ENCODE measurements at places on chromosomes 1 and 21.

DNA sequence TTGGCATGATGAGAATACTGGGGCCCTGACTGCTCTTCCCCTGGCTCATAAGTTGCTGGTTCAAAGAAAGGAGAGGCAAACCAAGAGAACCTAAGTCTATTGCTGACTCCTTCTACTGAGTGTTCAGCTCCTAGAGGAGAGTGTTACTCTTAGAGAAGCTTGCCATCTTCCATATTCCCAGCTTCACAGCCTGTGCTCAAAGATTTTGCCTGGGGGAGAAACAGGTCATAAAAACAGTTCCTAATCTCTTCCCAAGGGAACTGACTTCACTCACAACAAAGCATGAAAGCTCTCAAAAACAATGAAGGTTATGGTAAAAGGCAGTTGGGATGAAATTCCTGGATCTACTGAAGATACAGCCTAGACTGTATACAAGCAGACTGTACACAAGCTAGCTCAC, 37.1 kb downstream of the LRRC40 start:
- no peaks in the 10 kb centered on the region for H3K27me3 ChIP-seq
- H3K27ac ChIP-seq: no peak overlapping the region
- H3K36me3 ChIP-seq: no peaks in the 10 kb centered on the region
- no peaks in the 10 kb centered on the region for H3K4me1 ChIP-seq
- no peak overlapping the region for H3K4me3 ChIP-seq
- DNase-seq: no peak

DNA sequence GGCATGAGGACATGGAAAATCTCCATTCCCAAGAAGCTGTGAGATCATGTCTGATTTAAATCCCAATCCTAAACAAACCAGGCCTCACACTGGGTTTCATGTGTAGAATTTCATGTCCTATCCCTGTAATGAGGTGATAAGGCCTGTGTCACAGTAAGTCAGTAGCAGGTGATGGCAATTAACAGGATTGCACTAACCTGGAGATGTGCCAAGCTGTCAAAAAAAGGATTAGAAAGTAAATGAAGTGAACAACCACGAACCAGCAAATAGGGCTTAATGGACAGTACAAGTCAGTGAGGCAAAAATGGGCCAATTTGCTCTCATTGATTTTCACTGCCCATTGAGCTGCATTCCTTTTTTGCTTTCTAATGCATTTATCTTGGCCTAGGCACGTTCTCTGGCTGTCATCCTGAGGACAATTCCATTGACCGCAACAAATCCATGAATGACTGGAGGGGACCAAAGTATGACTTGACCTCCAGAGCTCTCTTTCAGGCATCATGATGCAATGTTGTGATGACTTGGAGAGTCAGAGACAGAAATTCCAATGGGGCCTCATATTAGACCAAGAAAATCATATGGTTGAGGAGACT, 673.6 kb upstream of the ADGRL2 start:
- no peak for DNase-seq
- no peaks in the 10 kb centered on the region for H3K27me3 ChIP-seq
- peaks cover 10% of the 10 kb centered on the region for H3K4me1 ChIP-seq
- H3K4me3 ChIP-seq: no peak overlapping the region
- no peak overlapping the region for H3K27ac ChIP-seq

DNA sequence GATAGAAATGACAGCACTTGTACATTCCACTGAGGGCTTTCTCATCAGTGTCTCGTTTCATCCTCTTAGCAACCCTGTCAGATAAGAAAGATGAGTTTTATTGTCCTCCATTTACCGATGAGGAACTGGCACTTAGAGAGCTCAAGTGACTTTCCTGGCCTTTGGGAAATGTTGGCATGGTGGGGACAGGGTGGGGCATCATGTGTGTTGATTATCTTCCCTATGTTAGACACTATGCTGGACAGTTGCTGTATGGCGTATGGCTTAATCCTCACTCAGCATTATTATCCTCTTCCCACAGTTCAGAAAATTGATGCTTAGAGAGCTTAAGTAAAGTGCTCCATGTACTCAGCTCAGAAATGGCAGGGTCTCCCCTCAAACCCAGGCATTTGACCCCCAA, 163.2 kb downstream of the CAMTA1 start:
- H3K27me3 ChIP-seq: no peaks in the 10 kb centered on the region
- DNase-seq: no peak
- H3K36me3 ChIP-seq: no peaks in the 10 kb centered on the region
- H3K4me3 ChIP-seq: no peak overlapping the region
- no peak overlapping the region for H3K27ac ChIP-seq
- H3K4me1 ChIP-seq: no peaks in the 10 kb centered on the region

DNA sequence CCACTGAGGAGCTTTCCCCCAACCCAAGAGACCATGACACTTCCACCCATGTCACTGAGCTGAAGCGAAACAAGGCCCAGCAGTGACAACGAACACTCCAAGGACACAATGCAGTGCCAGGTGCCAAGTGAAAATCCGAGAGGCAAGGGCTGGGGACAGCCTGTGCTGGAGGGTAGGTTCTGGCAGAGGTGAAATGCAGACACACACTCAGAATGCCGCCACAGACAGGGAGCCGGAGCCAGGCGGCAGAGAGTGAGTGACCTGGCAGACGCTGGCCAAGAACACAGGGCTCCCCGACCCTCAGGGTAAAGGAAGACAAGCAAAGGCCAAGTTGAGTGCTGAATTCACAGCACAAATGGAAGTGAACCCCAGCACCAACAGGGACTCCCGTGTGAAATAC, 78.9 kb downstream of the CD46 start:
- H3K27me3 ChIP-seq: no peaks in the 10 kb centered on the region
- DNase-seq: no peak
- H3K4me1 ChIP-seq: peaks cover 44% of the 10 kb centered on the region
- H3K36me3 ChIP-seq: no peaks in the 10 kb centered on the region
- no peak overlapping the region for H3K27ac ChIP-seq

DNA sequence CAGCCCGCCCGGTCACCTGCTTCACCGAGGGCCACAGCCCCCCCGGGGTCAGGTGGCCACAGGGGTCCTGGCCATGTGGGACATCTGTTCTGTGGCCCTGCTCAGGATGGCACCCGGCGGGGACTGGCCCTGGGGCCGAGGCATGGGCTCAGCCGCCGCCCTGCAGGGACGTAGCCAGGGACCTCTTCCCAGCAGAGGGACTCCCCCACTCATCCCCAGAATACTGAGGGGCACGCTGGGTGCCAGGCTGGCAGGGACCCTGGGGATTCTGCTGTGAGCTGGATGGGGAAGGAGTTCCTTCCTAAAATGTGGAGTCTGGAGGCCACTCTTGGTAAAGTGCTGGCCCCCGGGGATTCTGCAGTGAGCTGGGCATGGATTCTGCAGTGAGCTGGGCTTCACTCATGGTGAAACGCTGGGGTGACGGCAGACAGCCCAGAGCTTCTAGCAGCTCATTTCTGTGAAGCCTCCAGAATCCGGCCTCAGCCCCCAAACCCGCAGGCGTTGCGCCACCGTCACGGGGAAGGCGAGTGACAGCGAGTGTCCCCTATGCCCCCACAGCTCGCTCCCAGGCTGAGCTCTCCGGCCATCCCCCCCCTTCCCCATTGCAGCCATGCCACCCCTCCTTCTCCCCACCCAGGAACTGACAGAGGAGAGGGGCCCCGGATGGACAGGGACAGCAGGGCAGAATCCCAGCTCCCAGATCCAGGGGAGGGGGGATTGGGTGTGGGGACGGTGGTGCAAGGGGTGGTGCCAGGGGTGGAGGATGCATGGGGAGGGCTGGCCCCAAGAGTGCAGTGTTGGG, 1.4 kb downstream of the ITGB2 start:
- no peak overlapping the region for H3K27ac ChIP-seq
- no peak overlapping the region for H3K4me3 ChIP-seq
- H3K4me1 ChIP-seq: no peaks in the 10 kb centered on the region

GRCh38 chr1:10400013-10400412, 1.1 kb downstream of the PGD start:
- no peaks in the 10 kb centered on the region for H3K27me3 ChIP-seq
- no peak for DNase-seq
- H3K4me3 ChIP-seq: peak overlapping the region; percentile 97
- no peak overlapping the region for H3K27ac ChIP-seq

- H3K4me1 ChIP-seq: no peaks in the 10 kb centered on the region
- no peak for DNase-seq
- H3K27ac ChIP-seq: no peak overlapping the region
- no peak overlapping the region for H3K4me3 ChIP-seq
- no peaks in the 10 kb centered on the region for H3K36me3 ChIP-seq
- peaks cover 80% of the 10 kb centered on the region for H3K27me3 ChIP-seq
Observed at GRCh38 chr21:46031484-46031883, 49.9 kb downstream of the COL6A1 start.

DNA sequence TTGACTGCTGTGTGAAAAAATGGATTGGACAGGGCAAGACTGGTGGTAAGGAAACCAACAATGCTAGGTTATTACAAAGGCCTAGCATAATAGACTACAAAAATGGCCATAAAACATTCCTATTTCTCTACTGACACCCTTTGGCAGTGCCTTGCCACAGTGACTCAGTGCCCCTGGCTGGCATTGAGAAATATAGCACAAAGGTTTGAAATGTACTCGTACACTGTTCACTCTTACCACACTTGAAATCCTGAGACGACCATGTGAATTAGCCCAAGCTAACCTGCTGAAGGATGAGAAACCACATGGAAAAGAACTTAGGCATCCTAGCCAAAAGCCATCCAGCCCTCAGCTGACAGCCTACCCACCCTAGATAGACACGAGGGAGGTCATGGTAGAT, 149.8 kb upstream of the PALMD start:
- no peak overlapping the region for H3K27ac ChIP-seq
- DNase-seq: no peak

DNA sequence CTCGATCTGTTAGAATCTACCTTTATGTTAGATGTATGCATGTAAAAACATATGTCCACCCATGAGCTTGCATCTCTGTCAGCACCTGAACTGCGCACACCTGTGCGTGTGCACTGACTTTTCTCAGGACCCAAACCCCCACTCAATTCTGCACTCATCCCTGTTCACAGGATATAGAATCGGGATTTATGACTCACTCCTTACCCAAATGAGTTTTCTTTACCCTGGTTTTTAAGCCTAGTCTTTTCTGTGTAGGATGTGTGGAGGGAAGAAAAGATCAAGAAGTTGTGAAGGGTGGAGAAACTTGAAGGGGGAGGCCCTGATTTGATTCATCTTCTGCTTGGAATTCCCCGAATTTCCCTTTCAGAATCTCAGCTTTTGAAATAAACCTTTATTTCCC, 2.4 kb downstream of the ACKR1 start:
- no peak overlapping the region for H3K4me3 ChIP-seq
- no peaks in the 10 kb centered on the region for H3K36me3 ChIP-seq
- H3K27me3 ChIP-seq: peaks cover 38% of the 10 kb centered on the region
- no peak for DNase-seq
- no peaks in the 10 kb centered on the region for H3K4me1 ChIP-seq

DNA sequence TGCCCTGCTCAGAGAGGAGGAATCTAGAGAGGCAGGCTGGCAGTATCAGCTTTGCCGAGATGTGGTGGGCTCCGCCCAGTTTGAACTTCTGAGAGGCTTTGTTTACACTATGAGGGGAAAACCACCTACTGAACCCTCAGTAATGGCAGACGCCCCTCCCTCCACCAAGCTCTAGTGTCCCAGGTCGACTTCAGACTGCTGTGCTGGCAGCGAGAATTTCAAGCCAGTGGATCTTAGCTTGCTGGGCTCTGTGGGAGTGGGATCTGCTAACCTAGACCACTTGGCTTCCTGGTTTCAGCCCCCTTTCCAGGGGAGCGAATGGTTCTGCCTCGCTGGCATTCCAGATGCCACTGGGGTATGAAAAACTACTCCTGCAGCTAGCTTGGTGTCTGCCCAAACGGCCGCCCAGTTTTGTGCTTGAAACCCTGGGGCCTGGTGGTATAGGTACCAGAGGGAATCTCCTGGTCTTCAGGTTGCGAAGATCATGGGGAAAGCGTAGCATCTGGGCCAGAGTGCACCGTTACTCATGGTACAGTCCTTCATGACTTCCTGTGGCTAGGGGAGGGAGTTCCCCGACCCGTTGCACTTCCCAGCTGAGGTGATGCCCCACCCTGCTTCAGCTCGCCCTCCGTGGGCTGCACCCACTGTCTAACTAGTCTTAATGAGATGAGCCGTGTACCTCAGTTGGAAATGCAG, 43.6 kb downstream of the C21orf91 start:
- H3K27me3 ChIP-seq: no peaks in the 10 kb centered on the region
- no peak overlapping the region for H3K4me3 ChIP-seq
- peaks cover 23% of the 10 kb centered on the region for H3K4me1 ChIP-seq

GRCh38 chr1:186605762-186606350, 74.4 kb downstream of the PTGS2 start:
- H3K4me3 ChIP-seq: no peak overlapping the region
- H3K36me3 ChIP-seq: no peaks in the 10 kb centered on the region
- peak; percentile 73 for DNase-seq
- no peaks in the 10 kb centered on the region for H3K4me1 ChIP-seq

DNA sequence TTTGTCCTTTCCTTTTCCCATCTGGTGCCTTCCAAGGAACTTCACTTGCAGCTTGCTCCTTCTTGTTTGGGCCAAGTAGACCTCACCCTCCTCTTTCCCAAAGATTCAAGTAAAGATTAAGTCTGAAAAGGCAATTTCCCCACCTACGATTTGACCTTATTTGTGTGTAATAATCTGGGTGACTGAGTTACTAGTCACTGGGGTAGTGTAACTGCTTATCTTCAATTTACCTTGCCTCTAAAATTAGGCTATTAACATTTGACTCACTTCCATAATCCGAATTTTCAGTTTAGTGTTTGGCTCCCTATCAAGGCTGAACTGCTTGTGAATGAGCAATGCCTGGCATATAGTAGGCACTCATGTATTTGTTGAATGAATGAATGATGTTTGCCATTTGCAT, 59.6 kb downstream of the PLA2G4A start:
- H3K27me3 ChIP-seq: no peaks in the 10 kb centered on the region
- no peaks in the 10 kb centered on the region for H3K36me3 ChIP-seq
- H3K4me1 ChIP-seq: no peaks in the 10 kb centered on the region
- no peak overlapping the region for H3K27ac ChIP-seq
- no peak for DNase-seq
- no peak overlapping the region for H3K4me3 ChIP-seq

- no peaks in the 10 kb centered on the region for H3K36me3 ChIP-seq
- H3K4me1 ChIP-seq: no peaks in the 10 kb centered on the region
- H3K4me3 ChIP-seq: no peak overlapping the region
- H3K27me3 ChIP-seq: no peaks in the 10 kb centered on the region
- no peak overlapping the region for H3K27ac ChIP-seq
Observed at GRCh38 chr1:121595089-121595488, 410.3 kb downstream of the SRGAP2C start.

DNA sequence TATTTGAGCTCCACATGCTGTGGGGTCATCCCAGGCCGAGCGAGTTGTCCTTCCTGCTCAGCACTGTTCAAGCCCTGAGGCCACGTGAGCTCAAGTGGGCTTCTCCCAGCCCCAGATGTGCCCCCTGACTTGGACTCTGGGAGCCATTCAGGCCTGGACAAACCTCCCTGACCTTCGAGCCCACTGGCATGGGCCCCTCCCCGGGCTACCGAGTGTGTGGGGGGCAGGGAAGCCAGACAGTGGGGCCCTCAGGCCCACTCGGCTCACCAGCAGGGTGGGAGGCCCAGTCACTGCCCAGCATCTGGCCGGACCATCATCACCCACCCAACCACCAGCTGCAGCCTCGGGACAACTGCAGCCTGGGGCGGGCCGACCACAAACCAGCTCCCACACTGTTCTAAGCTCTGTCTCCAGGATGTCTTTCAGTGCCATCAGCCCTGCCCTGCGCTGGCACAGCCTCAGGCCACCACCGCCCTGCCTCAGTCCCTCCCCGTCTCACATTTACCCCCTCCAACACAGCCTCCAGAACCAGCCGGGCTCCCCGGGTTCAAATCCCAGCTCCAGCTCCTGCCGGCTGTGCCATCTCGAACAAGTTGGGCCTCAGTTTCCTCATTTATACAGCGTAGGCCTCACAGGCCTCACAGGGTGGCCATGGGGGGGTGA, 20.9 kb upstream of the PLEKHG5 start:
- peaks cover 27% of the 10 kb centered on the region for H3K27me3 ChIP-seq
- H3K4me1 ChIP-seq: peaks cover 4% of the 10 kb centered on the region
- H3K4me3 ChIP-seq: no peak overlapping the region
- no peak for DNase-seq

Data from MM.1S (cell line).